ENCODE measurements at places on chromosomes 13 and 19. TPM values are rescaled to one million over a fixed set of nuclear protein-coding genes. Genes with fewer than 3 reads are reported as not detected.

The ZNF730 gene
- total RNA-seq = not detected

The OR7C1 gene
- total RNA-seq = not detected

The ZNF491 gene
- total RNA-seq = not detected

The KLHL1 gene
- total RNA-seq = not detected

Data from HT1080 (cell line).